Neural crest cell (in vitro differentiated cells): ENCODE measurements at places on chromosomes 3 and 15. TPM values are rescaled to one million over a fixed set of nuclear protein-coding genes. Genes with fewer than 3 reads are reported as not detected.

DNA sequence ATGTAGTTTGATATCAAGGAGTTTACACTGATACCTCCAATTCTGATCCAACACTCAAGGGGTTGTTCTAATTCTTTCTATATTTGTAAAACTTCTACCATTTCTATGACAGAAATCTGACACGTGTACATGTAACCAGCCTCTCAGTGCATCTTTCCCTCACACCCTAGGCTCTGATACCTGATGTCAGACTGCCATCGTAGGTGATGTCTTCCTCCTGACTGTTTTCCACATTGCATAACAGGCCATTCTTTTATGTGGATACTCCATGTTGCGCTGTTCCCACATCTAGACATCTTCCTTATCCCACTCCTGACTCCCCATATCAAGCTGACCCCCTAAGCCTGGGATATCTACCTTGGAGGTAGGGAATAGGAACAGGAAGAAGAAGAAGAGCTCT, 159.1 kb downstream of the FNDC3B start:
- H3K4me3 ChIP-seq = no peak overlapping the region
- H3K27ac ChIP-seq = no peak overlapping the region
- no peaks in the 10 kb centered on the region for H3K27me3 ChIP-seq
- H3K36me3 ChIP-seq = peaks cover 3% of the 10 kb centered on the region

- H3K36me3 ChIP-seq = no peaks in the 10 kb centered on the region
- H3K4me3 ChIP-seq = no peak overlapping the region
- H3K27ac ChIP-seq = no peak overlapping the region
- peaks cover 2% of the 10 kb centered on the region for H3K27me3 ChIP-seq
These were observed 81.8 kb downstream of the LSM3 start for GRCh38 chr3:14260463-14260862.

TMC3 gene
- total RNA-seq = not detected in 2 replicates

NRG4 gene
- not detected in 2 replicates for total RNA-seq

DNA sequence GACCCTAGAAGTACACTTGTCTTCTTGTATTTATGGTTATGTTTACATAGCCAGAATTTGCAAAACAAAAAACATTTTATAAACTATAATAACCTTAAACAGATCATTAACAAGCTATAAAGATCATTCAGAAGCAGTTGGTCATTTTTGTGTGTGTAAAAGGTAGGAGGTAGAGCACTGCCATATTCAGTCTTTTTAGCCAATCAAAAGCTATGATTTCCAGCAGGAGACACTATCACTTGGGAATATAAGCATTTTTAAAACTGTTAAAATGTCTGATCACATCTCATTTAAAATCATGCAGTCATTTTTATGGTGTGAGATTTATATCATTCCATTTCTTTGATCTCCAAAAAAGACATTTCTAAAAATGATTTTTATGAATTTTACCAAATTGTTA, 42.6 kb upstream of the ATP2C1 start:
- no peak for DNase-seq
- no peak overlapping the region for H3K27ac ChIP-seq

- DNase-seq = no peak
- no peaks in the 10 kb centered on the region for H3K4me1 ChIP-seq
- no peaks in the 10 kb centered on the region for H3K27me3 ChIP-seq
- no peak overlapping the region for H3K4me3 ChIP-seq
These were observed 47.3 kb downstream of the AMOTL2 start for GRCh38 chr3:134326760-134327593.
